Activated T-cell treated with anti-CD3 and anti-CD28 coated beads for 48 hours (primary cell): ENCODE measurements at places on chromosomes 13 and 19.

DNA sequence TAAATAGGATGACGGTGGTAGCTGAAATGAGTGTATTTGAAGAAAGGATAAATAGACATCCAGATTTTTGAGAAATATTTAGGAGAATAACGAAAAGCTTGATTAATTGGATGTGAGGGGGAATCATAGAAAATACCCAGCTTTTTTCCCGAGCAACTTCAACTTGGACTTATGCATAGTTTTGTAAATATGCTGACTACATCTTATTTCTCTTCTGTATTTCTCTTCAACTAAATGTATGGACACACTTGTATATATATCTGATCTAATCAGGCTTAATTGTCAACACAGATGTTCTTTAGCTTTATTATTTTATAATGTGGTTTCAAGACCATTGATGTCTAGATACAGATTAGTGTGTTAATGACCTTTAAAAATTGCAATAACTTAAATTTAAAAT lies 685.0 kb downstream of the SLITRK1 start:
- DNase-seq = no peak

- no peak for DNase-seq
These were observed 9.7 kb downstream of the MIDN start for GRCh38 chr19:1258163-1258492.

- no peak for DNase-seq
These were observed 1.1 kb upstream of the MED26 start for GRCh38 chr19:16628984-16629691.

DNA sequence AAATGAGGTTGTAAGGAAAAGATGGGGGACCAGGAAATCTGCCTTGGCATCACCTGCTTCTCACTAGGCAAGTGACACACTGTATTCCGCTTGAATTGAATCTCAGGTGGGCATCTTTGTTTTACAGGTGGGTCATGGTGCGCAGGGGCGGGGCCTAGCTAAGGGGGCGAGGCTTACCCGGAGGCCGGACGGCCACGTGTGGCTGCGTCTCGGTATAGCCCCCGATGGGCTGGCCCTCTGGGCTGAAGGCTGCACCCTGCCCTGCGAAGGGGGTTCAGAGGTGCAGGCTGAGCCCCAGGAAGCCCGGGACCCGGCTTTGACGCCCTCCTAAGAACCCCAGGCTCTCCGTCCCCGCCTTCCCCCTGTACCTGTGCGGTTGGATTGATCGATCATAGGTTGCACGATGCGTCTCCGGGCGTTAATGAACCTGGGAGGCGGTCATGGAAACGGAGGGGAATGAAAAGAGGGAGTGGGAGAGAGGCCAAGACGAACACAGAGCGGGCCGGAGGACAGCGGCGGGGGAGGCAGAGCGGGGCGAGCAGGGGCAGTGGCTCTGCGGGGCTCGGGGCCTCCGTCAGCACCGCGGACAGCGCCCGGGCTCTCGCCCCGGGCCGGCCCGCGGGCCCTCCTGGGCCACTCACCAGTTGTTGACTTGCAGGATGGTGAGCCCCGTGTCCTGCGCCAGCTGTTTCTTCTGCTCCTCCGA lies 12.5 kb downstream of the MEIS3 start:
- DNase-seq = no peak

- no peak for DNase-seq
These were observed 1.0 kb downstream of the GPC5 start for GRCh38 chr13:91399189-91400062.

GRCh38 chr19:13619203-13619632 lies 112.9 kb upstream of the CACNA1A start:
- DNase-seq = no peak

DNA sequence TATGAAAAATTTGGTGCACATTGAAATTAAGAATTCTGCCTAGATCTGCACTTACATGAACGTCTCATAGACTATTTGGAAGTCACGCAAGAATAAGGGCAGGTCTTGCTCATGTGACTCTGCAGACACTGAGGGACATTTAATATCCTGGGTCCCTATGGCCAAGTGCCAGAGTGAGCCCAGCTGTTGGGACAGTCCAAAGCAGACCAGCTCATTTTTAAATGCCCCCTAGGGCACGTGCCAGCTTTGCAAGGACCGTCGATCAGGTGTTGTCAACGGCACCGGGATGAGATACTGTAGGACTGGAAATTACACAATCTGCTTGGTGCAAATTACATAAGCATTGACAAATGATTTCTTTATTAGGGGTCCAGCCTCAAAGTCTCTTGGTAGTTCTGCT lies 293.6 kb downstream of the TEX29 start:
- DNase-seq = no peak

DNA sequence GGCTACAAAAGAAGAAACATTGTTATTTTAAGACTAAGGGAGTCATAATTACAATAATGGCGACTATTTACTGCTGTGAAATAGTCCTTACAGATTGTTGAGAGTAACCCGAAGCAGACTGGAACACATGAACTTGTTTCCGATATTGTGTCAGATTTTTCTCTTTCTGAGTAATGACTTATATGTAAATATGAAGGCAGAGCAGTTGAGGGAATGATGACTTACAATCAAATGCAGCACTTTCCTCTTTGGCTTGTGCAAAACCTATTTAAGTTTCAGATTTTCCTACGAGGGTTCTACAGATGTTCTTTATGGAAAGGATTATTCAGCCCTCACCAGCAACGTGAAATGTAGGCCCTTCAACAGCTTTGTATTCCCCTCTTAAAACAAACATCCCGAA lies 198.6 kb downstream of the RGCC start:
- DNase-seq = no peak

- DNase-seq = no peak
These were observed 61.1 kb upstream of the MCF2L start for GRCh38 chr13:112907871-112908331.

DNA sequence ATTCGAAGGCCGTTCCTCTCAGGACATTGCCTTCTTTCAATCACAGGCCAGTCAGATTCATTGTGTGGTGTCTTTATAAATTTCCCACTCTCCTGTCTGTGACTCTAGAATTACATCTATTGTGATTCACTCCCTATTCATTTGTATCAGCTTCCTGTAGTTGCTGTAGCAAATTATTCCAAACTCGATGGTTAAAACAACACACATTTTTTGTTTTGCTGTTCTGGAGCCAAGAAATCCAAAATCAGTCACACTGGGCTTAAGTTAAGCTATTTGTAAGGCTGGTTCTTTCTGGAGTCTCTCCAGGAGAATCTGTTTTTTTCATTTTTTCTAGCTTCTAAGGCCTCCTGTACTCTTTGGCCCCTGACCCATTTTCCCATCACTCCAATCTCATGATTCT lies 1487.0 kb upstream of the SLC10A2 start:
- DNase-seq = no peak

- DNase-seq = no peak
These were observed 2.7 kb upstream of the RPS16 start for GRCh38 chr19:39438270-39438934.

GRCh38 chr13:106774621-106775020 lies 206.7 kb upstream of the ARGLU1 start:
- DNase-seq = no peak

DNA sequence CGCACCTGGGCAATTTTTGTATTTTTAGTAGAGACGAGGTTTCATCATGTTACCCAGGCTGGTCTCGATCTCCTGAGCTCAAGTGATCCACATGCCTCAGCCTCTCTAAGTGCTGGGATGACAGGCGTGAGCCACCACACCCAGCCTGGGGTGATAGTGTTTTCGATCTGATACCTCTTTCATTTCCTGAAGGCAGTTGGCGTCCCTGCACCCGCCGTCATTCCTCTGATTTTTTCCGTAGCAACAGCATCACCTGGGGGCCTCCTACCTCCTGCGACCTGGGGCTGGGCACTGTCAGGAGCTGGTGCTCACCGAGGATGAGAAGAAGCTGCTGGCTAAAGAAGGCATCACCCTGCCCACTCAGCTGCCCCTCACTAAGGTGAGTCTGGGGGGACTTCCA lies 10.8 kb downstream of the CREB3L3 start:
- DNase-seq = no peak

DNA sequence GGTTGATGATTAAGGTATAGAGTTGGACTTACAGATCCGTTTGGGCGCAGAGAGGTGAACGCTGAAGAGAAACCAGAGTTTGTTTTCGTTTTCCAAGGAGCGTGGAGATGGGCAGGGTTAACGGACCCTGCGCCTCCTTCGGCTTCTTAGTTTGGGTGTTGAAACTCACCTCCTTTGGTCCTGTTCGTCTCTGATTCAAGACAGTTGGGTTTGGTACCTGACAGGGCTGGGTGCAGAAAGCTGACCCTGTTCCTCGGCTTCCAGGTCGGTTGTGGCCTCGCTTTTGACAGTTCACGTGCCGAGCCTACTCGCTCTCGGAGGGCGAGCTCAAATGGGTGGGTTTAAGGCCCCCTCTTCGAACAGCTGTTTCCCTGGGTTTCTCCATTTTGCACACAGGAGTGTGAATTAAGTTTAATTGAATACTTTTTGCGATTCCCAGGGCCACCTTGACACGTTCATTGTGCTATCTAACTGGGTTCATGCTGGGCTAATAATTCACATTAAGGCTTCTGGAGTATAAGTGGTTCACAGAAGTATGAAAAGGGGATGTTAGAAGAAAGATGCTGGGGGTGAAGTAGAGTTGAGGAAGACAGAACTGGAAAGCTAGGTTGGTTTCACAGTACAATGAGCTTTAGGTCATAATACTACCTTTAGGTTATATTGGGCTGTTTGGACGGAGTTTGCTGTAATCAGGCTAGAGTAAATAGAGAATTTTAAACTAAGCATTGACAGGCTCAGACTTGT lies 638 bp downstream of the USPL1 start:
- no peak for DNase-seq

GRCh38 chr19:34540811-34541557 lies 59.4 kb downstream of the WTIP start:
- no peak for DNase-seq

DNA sequence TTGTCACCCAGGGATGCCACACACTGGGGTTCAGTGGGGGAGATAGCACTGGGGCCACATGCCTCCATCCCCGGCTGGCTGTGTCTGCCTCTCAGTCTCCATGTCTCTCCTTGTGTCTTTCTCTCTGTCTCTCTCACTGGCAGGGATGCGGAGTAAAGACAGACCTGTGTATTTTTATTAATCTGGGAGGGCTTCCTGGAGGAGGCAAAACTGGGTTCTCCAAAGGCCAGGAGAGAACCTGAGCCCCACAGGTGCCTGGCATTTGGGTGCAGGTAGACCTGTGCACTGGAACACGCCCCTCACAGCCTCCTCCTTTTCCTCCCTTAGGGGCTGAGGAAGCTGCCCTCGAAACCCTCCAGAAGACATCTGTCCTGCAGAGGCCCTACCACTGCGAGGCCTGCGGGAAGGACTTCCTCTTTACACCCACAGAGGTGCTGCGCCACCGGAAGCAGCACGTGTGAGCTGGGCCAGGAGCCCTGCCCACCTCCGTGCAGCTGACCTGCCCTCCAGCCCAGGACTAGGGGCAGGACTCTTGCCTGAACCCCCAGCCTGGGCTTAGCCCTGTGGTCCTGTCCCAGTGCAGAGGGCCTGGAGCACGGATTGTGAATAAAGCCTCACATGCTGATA lies 32.7 kb downstream of the DHX34 start:
- DNase-seq = no peak

DNA sequence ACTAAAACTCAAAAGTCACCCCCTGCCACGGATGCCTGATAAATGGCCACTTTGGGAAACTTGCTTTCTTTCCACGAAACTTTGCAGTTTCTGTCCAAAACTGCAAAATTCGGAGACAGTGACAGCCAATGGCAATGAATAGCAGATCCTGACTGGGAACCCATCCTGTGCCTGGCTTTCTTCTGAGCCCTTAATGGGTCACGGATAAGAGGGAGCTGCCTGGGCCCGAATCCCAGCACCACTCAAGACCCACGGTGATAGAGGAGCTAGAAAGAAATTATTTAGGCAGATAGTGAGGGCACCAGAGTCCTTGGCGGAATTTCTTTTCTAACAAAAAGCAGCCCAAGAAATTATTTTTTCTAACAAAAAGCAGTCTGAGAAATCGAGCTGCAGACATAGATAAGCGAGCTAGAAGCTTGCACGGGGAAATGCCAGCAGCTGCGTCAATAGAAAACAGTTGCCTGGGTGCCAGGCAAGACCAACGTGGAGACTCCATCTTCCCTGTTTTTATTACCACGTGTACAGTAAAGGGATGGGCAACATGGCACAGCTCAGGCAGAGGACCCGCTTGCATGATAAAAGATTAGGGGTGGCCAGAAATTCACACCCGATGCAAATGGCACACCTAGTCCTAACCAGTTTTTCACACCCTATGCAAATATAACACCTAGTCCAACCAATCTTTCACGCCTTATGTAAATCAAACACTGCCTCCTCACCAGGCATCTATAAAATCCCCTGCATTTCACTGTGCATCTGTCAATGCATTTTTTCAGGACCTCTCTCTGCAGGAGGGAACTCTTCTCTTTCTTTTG lies 7.1 kb upstream of the HSH2D start:
- no peak for DNase-seq

DNA sequence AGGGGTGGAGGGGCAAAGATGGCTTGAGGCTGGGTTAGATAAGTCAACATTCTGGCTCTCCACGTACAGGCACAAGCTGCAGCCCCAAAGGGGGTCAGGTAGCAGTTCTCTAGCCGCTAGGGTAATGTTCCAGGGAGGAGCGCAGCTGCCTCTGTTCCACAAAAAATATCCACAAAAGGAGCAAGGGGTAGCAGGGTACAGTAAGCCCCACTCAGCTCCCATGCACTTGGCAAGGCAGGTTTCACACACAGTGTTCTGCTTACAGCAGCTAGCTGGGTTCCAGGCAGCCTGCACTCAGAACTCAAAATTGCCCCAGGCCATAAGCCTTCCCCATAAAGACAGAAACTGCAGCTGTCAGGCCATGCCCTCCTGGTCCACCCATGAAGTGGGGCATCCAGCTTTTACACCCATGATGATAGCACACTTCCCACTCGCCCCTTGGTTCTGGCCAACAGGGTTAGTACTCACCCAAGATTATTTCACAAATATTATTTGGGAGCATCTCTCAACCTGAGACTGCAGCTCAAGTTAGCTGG lies 130.0 kb downstream of the CYSLTR2 start:
- DNase-seq = no peak

- DNase-seq = no peak
These were observed 12.4 kb downstream of the CEBPG start for GRCh38 chr19:33385956-33386355.

GRCh38 chr19:7744871-7745650 lies 2.3 kb downstream of the CD209 start:
- no peak for DNase-seq

DNA sequence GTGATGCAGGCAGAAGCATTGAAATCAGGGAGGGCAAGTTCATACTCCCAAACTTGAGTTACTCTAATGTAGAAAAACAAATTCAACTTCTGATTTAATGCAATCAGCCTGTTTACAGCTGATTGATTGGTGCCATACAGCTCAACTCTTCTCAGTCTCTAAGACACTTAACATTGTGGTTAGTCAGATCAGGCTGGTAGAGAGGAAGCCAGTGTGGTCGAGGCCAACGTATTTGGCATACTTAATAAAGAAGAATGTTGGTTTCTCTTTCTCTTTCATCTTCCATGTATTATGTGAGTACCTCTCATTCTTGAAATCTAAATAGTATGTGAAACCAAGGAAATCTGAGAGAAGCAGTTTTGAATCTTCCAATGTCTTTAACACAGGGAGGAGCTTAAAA lies 255.0 kb upstream of the SLITRK1 start:
- DNase-seq = no peak

- no peak for DNase-seq
These were observed 323.7 kb downstream of the MTUS2 start for GRCh38 chr13:29143847-29144246.
